ENCODE measurements at places on chromosomes 12 and 14. TPM values are rescaled to one million over a fixed set of nuclear protein-coding genes. Genes with fewer than 3 reads are reported as not detected.
A peak's percentile ranks its signal among the peaks of the same experiment; 100 is the strongest.

DNA sequence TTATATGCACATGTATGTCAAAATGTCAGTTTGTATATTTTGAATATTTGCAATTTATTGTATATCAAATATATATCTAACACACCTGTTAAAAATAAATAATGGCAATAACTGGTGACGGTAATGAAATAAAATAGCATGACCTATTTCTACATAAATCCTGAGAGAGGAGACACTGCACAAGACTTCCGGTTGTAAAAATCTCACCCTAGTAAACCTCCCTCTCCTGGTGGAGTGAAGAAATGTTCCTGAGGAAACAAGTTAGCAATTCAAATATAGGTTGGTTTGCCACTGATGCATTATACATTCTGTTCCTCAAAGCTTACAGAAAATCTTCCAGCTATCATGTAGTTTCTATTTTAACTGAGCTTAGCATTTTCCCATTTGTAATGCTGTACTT is 166.1 kb upstream of the SYT10 start:
- peaks cover 5% of the 10 kb centered on the region for H3K4me1 ChIP-seq
- no peak overlapping the region for H3K27ac ChIP-seq
- H3K27me3 ChIP-seq: no peaks in the 10 kb centered on the region
- DNase-seq: no peak
- no peaks in the 10 kb centered on the region for H3K36me3 ChIP-seq
- no peak overlapping the region for H3K4me3 ChIP-seq

Gene C12orf56
- 2.5 TPM for total RNA-seq

Gene LGR5
- 0.55 TPM for total RNA-seq

GRCh38 chr14:57816568-57817284 is 49.2 kb downstream of the SLC35F4 start:
- H3K27ac ChIP-seq: no peak overlapping the region
- H3K36me3 ChIP-seq: no peaks in the 10 kb centered on the region
- H3K4me1 ChIP-seq: peaks cover 13% of the 10 kb centered on the region
- DNase-seq: no peak
- H3K4me3 ChIP-seq: no peak overlapping the region

- H3K4me1 ChIP-seq: no peaks in the 10 kb centered on the region
- no peaks in the 10 kb centered on the region for H3K36me3 ChIP-seq
- H3K27ac ChIP-seq: no peak overlapping the region
- H3K4me3 ChIP-seq: no peak overlapping the region
- no peak for DNase-seq
- peaks cover 8% of the 10 kb centered on the region for H3K27me3 ChIP-seq
These were observed 5.7 kb downstream of the SPIC start for GRCh38 chr12:101480849-101481248.

GRCh38 chr14:54724676-54725325 is 157.9 kb downstream of the SAMD4A start:
- no peak overlapping the region for H3K4me3 ChIP-seq
- no peak for DNase-seq
- peaks cover 10% of the 10 kb centered on the region for H3K4me1 ChIP-seq
- no peak overlapping the region for H3K27ac ChIP-seq
- H3K27me3 ChIP-seq: no peaks in the 10 kb centered on the region
- no peaks in the 10 kb centered on the region for H3K36me3 ChIP-seq

DNA sequence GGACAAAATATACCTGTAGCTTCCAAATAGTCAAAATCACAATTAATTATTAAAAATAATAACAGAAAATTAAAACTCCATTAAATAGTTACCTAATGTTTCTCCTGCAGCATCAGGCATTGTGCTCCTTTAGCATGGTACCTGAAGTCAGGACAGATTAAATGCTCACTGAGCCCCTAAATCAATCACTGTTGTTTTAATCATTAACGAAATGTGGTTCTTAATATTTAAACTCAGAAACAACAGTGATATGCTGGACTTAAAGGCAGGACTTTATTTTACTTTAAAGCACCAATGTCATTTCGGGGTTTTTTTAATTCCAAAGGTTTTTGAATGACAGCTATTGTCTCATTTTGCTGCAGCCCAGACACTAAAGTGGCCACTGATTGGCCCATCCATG is 2.0 kb upstream of the BMP4 start:
- peaks cover 27% of the 10 kb centered on the region for H3K4me1 ChIP-seq
- no peak for DNase-seq
- H3K36me3 ChIP-seq: no peaks in the 10 kb centered on the region

DNA sequence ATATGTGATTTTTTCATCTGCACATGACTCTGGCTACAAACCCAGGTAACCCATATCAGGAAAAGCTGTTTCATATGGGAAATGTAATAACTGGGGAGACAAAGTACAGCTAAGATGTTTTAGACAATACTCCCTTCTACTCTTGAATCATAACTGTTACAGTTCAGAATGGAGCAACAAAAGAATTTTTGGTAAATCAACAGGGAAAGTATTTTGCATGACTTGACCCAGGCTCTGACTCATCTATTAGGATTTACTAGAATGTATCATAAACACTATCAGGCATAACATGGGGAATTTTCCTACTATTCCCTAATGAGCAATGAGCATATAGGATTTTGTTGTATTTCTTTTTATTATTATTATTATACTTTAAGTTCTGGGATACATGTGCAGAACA is 553.0 kb downstream of the SLC16A7 start:
- H3K27me3 ChIP-seq: no peaks in the 10 kb centered on the region
- no peak overlapping the region for H3K27ac ChIP-seq
- H3K4me3 ChIP-seq: no peak overlapping the region
- H3K4me1 ChIP-seq: peaks cover 3% of the 10 kb centered on the region
- DNase-seq: no peak
- H3K36me3 ChIP-seq: no peaks in the 10 kb centered on the region

- H3K27ac ChIP-seq: no peak overlapping the region
- H3K4me1 ChIP-seq: peaks cover 11% of the 10 kb centered on the region
- no peak for DNase-seq
- no peak overlapping the region for H3K4me3 ChIP-seq
- H3K36me3 ChIP-seq: no peaks in the 10 kb centered on the region
These were observed 39.5 kb upstream of the NT5DC3 start for GRCh38 chr12:103880299-103881142.

Gene ANKRD33
- 1.7 TPM for total RNA-seq

GRCh38 chr12:19191089-19191488 is 61.6 kb downstream of the PLEKHA5 start:
- no peak overlapping the region for H3K4me3 ChIP-seq
- peaks cover 64% of the 10 kb centered on the region for H3K4me1 ChIP-seq
- no peak for DNase-seq
- H3K36me3 ChIP-seq: no peaks in the 10 kb centered on the region
- peak overlapping the region; percentile 58 for H3K27ac ChIP-seq
- H3K27me3 ChIP-seq: no peaks in the 10 kb centered on the region

- H3K27ac ChIP-seq: peak overlapping the region; percentile 94
- peak overlapping the region; percentile 73 for H3K4me3 ChIP-seq
- peak; percentile 58 for DNase-seq
- H3K27me3 ChIP-seq: peaks cover 17% of the 10 kb centered on the region
These were observed 104.5 kb upstream of the MED13L start for GRCh38 chr12:116381744-116382685.

Gene FAM216A
- 16.9 TPM for total RNA-seq

DNA sequence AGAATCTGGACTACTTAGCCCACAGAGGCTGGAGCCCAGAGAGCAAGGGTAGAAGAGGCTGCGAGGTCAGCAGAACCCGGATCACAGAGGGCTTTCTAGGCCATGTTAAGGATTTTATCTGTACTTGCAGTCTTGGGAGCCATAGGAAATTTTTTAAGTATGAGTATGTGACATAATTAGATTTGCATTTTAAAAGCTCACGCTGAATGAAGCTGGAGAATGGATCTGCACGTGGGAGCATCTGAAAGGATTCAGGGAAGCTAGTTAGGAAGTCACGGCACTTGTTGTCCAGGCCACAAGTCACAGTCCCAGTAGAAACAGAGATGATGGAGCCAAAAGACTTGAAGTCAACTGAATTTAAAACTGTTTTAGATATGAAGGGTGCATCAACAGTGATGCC is 14.1 kb downstream of the CORO1C start:
- 0 out of 2 replicates have a peak, but pooled peaks cover 2% of the 10 kb centered on the region for H3K36me3 ChIP-seq
- H3K4me1 ChIP-seq: peaks cover 68% of the 10 kb centered on the region
- no peak for DNase-seq
- H3K4me3 ChIP-seq: no peak overlapping the region
- H3K27me3 ChIP-seq: no peaks in the 10 kb centered on the region

DNA sequence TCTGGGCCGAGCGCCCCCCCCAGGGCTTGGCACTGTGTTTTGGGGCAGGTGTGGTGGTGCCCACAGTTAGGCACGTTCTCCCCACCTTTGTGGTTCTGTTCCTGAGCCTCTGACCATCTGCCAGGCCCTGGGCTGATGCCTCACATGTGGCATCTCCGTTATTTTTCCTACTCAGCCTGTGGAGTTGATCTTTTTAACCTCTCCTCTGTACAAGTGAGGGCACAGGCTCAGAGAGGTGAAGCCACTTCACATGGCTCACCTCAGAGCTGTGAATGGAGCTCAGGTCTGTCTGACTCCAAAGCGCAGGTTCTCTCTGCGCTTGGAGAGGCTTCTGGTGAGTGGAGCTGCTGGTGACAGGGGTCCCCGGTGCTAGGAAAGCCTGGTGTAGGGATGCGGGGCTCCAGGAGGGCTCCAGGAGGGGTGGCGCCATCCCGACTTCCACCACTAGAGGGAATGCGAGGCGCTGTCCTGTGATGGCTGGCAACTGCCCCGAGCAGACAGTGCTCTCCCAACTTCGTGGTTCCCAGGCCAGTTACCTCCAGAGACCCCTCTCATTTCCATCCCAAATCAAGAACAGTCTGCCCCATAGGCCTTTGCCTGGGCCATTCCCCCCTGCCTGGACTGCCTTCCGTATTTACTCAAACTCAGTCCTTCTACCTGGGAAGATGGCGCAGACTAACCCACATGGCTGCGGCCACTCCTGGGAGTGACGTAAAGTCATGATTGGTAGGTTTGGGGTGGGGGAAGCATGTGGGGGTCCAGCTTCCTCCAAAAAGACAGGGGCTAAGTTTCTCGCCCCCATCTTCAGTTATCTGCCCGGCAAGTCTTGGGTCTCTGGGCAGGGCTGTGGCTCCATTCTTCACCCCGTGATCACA is 9.9 kb downstream of the BCL7A start:
- H3K27ac ChIP-seq: peak overlapping the region; percentile 70
- no peaks in the 10 kb centered on the region for H3K27me3 ChIP-seq
- peaks cover 16% of the 10 kb centered on the region for H3K36me3 ChIP-seq

Gene C1S
- total RNA-seq: 6.2 TPM

- no peak overlapping the region for H3K4me3 ChIP-seq
- no peaks in the 10 kb centered on the region for H3K36me3 ChIP-seq
- peaks cover 11% of the 10 kb centered on the region for H3K4me1 ChIP-seq
- H3K27ac ChIP-seq: no peak overlapping the region
- peaks cover 32% of the 10 kb centered on the region for H3K27me3 ChIP-seq
- peak; percentile 27 for DNase-seq
These were observed 81.5 kb downstream of the DPF3 start for GRCh38 chr14:72812292-72812851.

GRCh38 chr12:123801573-123802178 is 39.6 kb downstream of the DNAH10 start:
- H3K27ac ChIP-seq: no peak overlapping the region
- no peak for DNase-seq
- H3K36me3 ChIP-seq: no peaks in the 10 kb centered on the region
- H3K4me1 ChIP-seq: no peaks in the 10 kb centered on the region
- H3K27me3 ChIP-seq: no peaks in the 10 kb centered on the region

- no peak overlapping the region for H3K27ac ChIP-seq
- no peaks in the 10 kb centered on the region for H3K36me3 ChIP-seq
- no peak for DNase-seq
- H3K4me1 ChIP-seq: peaks cover 3% of the 10 kb centered on the region
- no peaks in the 10 kb centered on the region for H3K27me3 ChIP-seq
- no peak overlapping the region for H3K4me3 ChIP-seq
These were observed 307.2 kb downstream of the ATP23 start for GRCh38 chr12:58248599-58248998.

Gene CNOT2
- total RNA-seq: 60.5 TPM

Gene PLCZ1
- not detected for total RNA-seq

- H3K4me3 ChIP-seq: peak overlapping the region; percentile 20
- peaks cover 12% of the 10 kb centered on the region for H3K4me1 ChIP-seq
- peaks cover 3% of the 10 kb centered on the region for H3K27me3 ChIP-seq
- no peaks in the 10 kb centered on the region for H3K36me3 ChIP-seq
- peak; percentile 85 for DNase-seq
These were observed 15.1 kb upstream of the PLEK2 start for GRCh38 chr14:67426983-67427606.

DNA sequence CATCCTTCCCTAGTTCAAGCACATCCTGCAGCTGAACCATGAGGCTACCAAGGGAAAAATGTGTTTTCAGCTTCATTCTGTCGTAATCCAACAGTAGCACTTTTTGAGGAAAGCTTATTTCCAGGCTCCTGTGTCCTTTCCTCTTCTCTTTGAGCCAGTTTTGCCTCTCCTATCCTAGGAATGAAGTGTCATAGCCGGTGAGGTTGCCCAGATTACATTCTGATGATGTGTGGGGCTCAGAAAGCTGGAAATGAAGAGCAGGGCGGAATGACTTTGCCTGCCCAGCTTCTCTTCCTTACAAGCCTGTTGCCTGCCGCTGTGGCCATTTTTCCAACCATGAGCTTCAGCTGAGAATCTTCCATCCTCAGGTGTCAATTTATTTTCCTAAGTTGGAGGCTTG is 381.8 kb downstream of the NUAK1 start:
- H3K4me3 ChIP-seq: no peak overlapping the region
- no peak overlapping the region for H3K27ac ChIP-seq
- no peaks in the 10 kb centered on the region for H3K27me3 ChIP-seq
- H3K36me3 ChIP-seq: no peaks in the 10 kb centered on the region
- H3K4me1 ChIP-seq: peaks cover 8% of the 10 kb centered on the region

GRCh38 chr12:112167031-112167461 is 41.7 kb downstream of the TRAFD1 start:
- H3K36me3 ChIP-seq: peaks cover 5% of the 10 kb centered on the region
- no peak overlapping the region for H3K4me3 ChIP-seq
- H3K4me1 ChIP-seq: 0 out of 2 replicates have a peak, but pooled peaks cover 3% of the 10 kb centered on the region
- H3K27me3 ChIP-seq: no peaks in the 10 kb centered on the region
- H3K27ac ChIP-seq: no peak overlapping the region

GRCh38 chr14:100392356-100392755 is 69.2 kb downstream of the SLC25A47 start:
- no peak overlapping the region for H3K4me3 ChIP-seq
- H3K27me3 ChIP-seq: no peaks in the 10 kb centered on the region
- DNase-seq: no peak
- peaks cover 30% of the 10 kb centered on the region for H3K4me1 ChIP-seq

DNA sequence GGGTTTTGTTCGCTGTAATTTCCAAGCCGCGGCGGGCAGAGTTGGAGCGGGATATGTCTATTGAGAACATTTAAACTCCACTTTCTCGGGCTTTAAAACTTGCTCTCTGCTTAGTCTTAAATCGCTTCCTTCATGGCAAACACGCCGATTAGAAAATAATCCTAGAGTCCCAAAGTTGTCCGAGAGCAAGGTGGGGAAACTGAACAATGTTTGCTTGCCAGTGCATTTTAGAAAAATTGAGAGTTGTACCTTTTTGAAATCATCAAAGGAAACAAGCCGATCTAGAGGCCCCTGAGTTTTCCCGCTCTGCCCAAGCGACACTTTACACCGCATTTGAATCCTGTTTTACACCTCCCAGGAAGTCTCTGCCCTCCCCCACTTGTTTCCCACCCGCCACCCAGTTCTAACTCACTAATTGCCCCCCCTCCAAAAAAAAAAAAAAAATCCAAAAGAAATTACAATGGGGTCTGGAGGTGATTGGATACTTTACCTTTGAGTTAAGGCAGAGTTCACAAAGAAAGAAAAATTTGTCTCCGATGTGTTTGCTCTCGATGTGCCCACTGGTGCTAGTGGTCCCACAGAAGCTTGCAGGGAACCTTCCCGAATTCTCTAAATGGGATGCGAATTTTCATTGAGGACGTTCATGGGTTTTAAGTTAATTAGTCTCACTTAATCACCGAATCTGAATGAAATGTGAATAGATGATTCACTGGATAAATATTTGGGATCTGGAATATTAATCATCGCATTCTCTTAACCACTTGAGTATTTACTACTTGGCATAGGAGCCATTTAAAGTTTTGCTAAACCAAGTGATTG is 2.3 kb downstream of the HMGA2 start:
- peak overlapping the region; percentile 77 for H3K4me3 ChIP-seq
- peaks cover 15% of the 10 kb centered on the region for H3K36me3 ChIP-seq
- H3K4me1 ChIP-seq: peaks cover 45% of the 10 kb centered on the region
- peak overlapping the region; percentile 53 for H3K27ac ChIP-seq
- no peaks in the 10 kb centered on the region for H3K27me3 ChIP-seq

All from WTC11 (cell line).